Umbilical cord (tissue), 2 donors: ENCODE measurements at places on chromosomes 7 and 10.
A peak's percentile ranks its signal among the peaks of the same experiment; 100 is the strongest.

DNA sequence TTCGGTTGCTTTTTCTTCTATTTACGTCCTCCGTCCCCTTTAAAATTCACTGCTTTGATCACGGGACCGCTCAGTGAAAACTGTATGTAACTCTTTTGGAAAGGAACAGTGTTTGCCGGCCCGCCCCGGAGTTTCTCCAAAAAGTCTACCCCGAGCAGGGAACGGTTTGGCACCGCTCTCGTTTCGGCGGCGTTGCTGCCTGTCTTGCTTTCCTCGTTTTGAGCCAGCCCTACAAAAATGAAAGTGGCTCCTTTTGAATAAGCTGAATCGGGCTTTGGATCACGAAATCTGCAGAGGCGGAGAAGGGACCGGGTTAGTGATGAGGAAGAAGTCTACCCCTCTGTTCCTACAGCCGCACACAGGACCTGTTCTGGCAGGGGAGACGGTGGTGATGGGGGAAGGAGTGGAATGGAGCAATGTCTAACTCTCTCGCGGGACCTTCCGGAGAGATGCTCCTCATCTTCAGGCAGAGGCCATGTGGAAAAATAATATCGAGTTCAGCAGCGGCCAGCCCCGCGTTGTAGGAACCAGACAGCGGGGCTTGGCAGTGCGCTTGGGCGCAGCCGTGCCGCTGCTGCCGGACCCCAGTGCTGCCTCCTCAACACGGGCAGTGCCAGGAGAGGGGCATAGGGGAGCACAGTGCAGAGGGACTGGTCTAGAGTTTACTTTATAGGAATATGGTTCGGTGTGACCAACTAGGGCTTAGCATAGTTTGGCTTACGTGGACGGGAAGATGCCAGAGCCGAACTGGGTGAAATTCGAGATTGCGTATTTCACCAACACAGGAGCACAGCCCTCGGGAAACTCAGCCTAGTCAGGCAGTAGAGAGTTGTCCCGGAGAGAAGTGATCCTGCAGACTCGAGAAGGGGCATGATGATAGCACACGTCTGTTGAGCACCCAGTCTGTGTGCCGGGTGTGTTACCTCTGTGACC is 1.4 kb downstream of the HTRA1 start:
- peak; percentile 50 for DNase-seq

DNA sequence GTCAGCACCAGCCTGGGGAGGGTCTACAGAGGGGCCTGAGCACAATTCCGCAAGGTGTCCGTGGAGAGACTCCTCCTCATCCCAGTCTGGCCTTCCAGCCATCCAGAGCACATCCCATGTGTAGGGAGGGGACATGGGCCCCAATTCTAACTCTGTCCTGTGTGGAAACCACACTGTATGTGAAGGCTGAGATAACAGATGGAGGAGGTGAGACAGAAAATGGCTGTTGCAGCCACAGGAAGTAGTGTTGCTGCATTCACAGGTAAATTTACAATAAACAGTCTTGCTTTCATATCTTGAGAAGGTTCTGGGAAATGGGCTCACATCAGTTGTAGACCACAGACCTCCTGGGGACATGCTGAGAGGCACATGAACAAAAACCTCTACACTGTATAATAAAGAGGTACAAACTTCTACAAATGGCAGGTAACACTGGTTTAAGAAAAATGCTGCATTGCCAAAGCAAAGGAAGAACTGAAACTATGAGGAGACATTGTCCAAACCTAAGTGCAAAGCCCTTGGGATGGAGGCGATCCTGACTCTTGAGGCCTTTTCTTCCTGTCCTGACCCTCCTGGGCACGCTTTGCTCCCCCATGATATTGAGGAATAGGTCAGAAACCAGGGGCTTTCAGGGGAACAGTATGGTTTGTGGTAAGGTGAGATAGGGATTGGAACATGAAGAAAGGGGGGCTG is 21.6 kb upstream of the GIMAP2 start:
- no peak for DNase-seq

DNA sequence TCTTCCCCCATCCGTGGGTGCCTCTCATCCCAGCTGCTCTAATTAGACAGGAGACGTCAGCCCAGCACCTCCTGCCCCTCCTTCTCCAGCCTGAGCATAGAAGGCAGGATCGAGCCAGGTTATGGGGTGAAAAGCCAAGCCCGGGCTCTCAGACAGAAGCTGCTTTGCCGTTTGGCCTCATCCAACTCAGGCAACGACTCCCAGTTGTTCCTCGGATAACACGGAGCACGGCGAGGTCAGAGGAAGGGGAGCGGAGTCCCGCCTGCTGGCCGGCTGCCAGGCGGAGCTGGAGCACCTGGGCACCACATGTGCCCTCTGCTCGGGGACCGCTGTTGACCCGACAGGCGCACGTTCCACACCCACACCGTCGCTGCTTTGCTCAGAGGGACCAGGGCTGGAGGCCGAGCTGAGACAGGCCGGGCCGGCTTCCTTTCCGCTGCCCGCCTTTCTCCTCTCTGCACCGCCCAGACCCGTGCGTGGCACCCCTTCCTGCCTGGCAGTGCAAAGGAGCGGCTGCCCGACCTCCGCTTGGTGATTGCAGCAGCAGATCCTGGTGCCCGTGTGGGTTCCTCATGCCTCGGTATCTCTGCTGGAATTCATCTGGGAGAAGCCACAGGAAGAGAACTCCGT is 21.6 kb upstream of the UNCX start:
- DNase-seq: no peak

DNA sequence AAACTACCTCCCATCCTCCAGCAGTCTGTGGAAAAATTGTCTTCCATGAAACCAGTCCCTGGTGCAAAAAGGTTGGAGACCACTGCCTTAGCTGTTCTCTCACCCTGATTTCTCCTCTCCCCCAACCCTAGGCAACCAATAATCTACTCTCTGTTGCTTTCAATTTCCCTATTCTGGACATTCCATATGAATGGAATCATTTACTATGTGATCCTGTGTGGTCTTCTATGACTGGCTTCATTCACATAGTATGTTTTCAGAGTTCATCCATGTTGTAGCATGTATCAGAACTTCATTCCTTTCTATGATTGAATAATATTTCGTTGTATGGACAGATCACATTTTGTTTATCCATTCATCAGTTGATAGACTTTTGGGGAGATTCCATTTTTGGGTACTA is 38.3 kb upstream of the DLG5 start:
- DNase-seq: no peak

GRCh38 chr7:44622342-44623151 is 16.1 kb downstream of the OGDH start:
- no peak for DNase-seq

- DNase-seq: no peak
Measured at GRCh38 chr10:90458054-90458453, 399.8 kb downstream of the HTR7 start.

DNA sequence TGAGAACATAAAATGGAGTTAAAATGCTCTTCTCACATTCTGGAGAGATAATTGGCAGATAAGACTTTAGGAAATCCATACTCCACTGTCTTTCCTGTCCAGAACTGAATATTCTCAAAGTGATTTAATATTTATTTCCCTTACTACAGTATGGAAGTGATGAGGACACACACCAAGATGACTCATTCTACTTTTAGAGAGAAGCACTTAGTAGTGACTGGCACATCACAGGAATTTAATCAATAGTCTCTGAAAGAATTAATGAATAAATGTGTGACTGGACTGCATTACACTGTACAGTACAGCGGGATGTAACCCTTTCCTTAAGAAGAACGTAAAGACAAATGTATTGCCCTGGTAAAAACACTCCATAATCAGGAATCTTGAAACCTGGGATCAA is 116.7 kb downstream of the SEMA3E start:
- no peak for DNase-seq

GRCh38 chr7:16422917-16423316 is 1.6 kb upstream of the CRPPA start:
- no peak for DNase-seq

GRCh38 chr10:100021322-100021721 is 11.6 kb upstream of the DNMBP start:
- DNase-seq: no peak

GRCh38 chr7:157760004-157760730 is 423.4 kb downstream of the DNAJB6 start:
- no peak for DNase-seq

- DNase-seq: no peak
Measured at GRCh38 chr10:12564173-12564572, 214.8 kb downstream of the CAMK1D start.

DNA sequence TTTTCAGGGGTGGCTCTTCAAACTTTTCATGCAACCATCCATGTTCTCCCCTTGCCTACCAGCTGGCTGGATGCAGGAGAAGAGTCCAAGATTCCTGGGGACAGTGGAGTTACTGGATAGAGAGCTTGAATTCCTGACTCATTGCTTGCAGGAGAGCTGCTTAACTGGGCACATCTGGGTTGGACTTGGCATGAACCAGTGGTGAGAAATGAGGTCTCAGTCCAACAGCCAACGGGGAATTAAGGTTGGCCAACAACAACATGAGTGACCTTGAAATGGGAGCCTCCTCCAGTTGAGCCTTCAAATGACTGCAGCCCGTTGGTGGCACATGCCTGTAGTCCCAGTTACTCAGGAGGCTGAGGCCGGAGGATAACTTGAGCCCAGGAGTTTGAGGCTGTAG is 58.1 kb upstream of the OPN4 start:
- DNase-seq: no peak

- DNase-seq: no peak
Measured at GRCh38 chr10:11153245-11153644, 135.6 kb downstream of the CELF2 start.
